ENCODE measurements at places on chromosomes 13 and 19.

DNA sequence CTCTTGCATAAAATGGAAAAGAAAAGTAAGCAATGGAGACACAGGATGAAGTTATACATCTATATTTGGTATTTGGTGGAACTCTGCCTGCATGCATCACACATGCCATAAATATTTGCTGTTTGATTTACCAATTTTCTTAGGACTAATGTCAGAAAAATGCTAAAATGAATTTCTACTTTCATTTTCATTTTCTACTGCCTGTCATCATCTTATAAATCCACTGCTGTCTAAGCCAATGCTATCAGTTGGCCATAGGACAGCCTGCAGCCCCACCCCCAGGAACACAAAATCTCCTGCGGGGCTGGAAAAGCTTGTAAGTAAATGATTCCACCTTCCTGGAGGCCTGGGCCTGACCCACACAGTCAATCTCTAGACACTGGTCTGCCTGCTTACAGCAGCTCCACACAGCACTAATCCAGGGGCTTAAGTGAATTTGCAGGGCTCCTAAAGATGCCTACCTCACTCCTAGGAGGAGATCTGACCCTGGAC lies 122.0 kb downstream of the ENOX1 start:
- no peak for DNase-seq

DNA sequence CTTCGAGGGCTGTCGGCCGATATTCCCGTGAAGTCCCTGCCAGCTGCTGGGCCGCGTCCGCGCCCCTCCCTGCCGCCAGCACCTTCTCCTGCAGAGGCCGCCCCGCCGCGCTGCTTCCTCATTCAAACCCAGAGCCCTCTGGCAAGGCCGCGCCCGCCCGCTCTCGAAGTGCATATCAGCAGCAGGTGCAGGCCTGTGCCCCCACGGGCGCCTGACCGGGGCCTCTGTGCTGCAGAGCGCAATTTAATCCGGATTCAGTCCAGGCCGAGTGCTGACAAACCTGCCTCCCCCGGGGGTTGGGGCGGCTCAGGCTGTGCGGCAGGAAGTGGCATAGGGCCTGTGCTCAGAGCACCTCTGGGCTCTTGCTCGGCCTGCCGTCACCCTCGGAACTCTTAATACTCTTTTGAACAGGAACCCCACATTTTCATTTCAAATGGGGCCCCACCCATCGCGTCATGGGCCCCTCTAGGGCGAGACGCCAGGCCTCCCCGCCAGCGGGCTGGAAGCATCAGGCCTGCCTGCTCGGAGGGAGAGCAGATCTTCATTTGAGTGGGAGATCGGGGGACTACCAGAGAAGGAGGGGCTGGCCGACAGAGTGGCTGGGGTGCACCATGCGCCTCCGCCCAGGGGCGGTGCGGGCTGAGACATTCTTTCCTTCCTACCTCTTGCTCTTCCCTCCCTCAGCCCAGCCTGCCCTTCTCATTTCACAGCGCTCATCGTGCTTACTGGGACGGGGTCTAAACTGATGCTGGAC lies 125.7 kb downstream of the TNFRSF19 start:
- no peak for DNase-seq

GRCh38 chr13:94369972-94370436 lies 109.5 kb downstream of the DCT start:
- DNase-seq, result no peak

DNA sequence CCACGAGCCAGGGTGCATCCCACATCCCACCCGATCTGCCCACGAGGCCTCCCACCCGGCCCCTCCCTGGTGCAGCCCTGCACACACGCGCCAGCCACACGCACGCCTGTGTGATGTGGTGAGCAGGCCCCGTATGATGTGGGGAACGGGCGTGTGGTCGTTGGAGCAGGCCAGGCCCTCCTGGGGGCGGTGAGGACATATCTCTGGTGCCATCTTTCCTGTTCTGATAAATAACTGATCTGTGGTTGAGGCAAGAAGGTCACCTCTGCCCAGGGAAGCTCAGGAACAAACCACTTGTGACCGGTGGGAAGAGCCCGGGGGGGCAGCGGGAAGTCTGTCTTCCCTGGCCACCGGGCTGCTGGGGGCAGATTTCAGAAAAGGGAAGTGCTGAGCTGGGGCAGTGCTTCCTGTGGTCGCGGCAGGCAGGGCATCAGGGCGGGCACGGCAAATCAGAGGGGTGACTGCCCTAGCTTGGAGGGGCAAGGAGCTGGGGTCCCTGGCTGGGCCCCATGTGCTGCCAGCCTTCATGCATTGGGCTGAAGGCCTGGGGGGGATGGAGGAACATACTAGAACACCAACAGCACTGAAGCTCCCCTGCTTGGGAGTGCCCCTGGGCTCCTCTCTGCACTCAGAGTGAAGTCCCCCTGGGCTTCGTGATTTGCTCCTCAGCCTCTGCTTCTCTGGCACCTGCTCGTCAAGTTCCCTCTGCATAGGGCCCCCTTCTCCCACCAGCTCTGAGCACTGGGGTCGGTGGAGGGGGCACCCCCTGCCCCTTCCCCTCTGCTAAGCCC lies 35.2 kb upstream of the SLC7A10 start:
- DNase-seq, result no peak

DNA sequence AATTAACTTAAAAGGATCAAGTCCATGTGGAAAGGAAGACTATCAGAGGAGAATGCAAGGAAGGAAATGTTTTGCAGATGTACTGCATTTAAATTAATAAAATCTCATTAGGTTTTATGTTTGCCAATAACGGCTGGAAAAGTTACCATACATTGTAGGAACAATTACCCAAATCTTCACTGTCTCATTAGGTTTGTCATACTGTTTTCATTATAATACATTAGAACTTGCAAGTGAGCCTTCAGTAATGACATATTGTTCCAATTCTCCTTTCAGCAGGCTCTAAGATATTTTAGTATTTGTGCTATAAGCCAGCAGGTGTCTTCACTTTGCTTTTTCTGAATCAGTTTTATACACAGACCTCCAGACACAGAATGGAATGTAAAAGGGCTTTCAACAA lies 661.6 kb upstream of the KLHL1 start:
- DNase-seq, result no peak
